ENCODE measurements at places on chromosomes 4 and X.
A peak's percentile ranks its signal among the peaks of the same experiment; 100 is the strongest.

- DNase-seq: no peak
These were observed 7.5 kb downstream of the CLDN2 start for GRCh38 chrX:106927700-106928099.

- peak; percentile 85 for DNase-seq
These were observed 72.9 kb upstream of the STIM2 start for GRCh38 chr4:26787461-26788340.

GRCh38 chr4:47218631-47219030 lies 187.3 kb downstream of the GABRB1 start:
- DNase-seq: no peak

GRCh38 chrX:44953734-44954502 lies 80.9 kb downstream of the KDM6A start:
- no peak for DNase-seq

- DNase-seq: no peak
These were observed 174.4 kb upstream of the SPIN4 start for GRCh38 chrX:63525491-63525890.
